ENCODE measurements at places on chromosomes 4 and X.
A peak's percentile ranks its signal among the peaks of the same experiment; 100 is the strongest.

GRCh38 chrX:20313899-20314298 lies 47.2 kb upstream of the RPS6KA3 start:
- DNase-seq = no peak

DNA sequence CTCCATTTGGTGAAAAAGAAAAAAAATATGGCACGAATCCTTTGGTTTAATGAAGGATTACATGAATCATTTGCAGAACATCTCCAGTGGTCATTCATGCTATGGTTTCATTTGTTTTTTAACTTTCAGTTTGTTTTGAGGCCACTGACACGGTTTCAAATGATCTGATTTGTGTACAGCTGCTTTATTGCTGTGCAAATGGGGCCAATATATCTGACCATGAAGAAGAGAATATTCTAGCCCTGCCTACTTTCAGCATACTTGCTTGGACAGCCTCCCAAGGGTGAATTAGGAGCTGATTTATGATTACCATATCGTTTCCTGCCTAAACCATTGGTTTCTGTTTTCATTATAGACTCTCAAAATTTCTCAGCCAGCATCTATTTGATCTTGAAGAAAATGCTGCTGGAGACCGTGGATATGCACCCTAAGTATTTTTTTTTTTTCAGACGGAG lies 30.7 kb downstream of the SPARCL1 start:
- no peak for DNase-seq

DNA sequence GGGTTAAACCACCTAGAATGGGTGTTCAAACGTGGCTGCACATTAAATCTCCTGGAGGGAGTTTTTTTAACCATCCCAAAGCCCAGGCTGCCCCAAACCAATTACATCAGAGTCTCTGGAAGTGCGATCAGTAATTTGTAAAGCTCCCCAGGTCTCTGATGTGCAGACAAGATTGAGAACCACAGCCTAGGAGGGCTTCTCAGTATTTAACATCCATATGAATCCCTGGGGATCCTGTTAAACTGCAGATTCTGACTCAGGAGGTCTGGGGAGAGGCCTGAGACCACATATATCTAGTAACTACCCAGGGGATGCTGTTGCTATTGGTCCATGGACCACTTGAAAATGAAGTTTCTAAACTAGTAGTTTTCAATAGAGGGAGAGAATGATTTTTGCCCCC lies 42.6 kb downstream of the SMPX start:
- DNase-seq = no peak

DNA sequence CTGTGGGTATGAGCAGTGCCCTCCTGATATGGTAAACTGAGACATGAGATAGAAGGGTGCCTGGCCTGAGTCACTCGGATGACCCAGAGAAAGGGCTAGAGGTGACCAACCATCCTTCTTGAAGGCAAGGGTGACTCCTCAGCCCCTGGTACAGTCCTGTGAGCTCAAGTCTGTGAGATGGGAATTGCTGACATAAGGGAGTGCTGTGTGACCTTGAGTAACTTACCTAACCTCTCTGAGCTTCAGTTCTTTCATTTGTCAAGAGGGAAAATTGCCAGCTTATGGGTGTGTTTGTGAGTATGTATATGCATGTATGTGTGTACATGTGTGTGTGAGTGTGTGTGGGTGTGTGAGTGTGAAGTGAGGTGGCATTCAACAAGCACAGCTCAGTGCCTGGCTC lies 210.4 kb upstream of the PSAPL1 start:
- no peak for DNase-seq

DNA sequence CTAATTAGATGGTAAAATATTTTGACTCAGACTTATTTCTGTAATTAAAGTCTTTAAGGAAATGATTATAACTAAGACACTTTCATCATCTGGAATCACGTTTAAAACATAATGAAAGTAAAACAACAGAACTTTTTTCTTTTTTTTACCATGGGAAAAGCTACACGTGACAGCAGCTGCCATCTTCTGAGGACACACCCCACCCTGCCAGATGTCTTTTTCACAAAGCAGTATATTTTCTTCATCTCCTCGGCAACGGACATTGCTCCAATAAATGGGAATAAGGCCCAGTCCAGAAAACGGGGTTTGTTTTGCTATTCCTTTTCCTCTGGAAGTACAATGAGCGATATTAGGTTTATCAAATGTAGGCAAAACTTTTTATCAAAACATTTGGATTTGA lies 17.5 kb downstream of the PRSS12 start:
- no peak for DNase-seq

DNA sequence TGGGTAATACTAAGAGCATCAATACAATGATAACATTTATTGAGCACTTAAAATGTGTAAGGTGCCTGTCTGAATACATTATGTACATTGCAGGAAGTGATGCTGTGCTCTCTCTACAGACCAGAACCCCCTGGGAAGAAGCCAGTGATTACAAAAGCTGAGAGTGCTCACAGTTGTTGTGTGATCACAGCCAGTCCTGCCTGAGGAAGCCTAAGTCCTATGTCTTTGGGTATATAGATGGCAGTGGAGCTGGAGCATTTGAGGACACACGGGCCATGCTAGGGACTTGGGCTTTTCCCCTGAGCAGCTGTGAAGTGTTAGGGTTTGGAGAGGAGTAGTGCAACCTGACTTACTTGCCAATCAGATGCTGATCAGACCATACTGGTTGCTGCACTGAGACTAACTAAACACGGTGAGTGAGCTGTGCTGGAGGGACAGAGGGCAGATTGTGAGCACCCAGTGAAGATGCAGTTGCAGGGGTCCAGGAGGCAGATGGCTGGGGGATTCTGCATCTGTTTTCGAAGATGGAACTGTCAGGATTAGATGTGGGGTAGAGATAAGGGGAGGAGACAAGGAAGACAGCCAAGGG lies 60.8 kb upstream of the TBC1D14 start:
- DNase-seq = no peak

DNA sequence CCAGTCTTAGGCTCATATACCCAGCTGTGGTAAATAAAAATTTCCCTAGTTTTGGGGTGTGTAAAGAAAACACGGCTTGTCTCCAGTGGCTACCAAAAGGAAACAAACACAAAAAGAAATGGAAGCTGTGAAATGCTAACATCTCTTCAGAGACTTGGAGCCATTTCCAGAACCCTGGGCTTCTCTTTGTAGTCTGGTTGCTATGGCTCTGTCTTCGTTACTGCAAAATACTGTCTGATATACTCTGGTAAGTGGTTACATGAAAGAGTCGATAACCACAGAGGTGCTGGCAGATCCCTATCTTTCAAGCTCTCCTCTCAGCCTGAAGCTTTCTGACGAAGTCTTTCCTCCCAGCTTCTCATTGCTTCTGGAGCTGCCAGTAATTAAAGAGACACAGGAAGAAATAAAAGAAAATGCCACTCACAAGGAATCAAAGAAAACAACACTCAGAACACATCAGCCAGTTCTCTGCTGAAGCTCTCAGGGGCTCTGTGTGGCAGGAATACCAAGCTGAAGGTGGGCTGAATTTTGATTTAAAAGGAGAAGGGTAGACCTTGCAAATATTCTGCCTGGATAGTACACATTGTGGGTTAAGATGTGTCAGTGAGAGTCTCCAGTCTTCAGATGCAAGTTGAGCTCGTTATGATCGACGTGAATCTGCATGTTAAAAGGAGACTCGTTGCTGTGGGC lies 107.6 kb upstream of the FAM9C start:
- peak; percentile 82 for DNase-seq

- no peak for DNase-seq
These were observed 3.7 kb upstream of the APLN start for GRCh38 chrX:129658429-129658828.

DNA sequence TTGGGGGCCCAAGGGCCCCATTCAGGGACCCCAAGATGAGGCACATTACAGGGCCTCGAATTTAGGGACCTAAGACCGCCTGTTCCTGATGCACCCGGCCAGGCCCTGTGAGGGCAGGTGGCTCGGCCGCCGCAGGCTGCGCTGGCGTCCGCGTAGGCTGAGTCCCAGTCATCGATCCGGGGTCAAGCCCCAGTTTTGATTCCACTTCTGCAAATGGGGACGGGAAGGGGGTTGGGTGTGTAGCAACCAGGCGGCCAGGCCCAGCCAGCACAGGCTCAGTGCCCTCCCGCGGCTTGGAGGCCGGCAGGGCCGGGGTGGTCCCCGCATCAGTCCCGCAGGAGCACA lies 327 bp downstream of the PNPLA4 start:
- no peak for DNase-seq

DNA sequence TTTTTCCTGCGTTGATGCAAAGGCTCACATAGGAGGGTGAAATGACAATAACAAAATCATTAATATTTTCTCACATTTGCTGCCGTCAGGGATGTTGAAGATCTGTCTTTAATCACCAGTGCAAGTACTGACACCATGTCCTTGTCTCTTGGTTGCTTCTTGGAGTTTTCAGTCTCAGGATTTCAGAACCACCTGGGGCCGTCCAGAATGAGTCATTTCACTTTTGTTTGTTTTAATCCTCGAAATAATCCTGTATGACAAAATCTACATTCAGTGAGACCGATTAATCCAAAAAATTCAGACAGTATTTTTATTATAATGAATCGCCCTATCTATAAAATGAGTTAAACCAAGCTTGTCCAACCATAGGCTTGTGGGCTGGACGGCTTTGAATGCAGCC lies 47.2 kb downstream of the NEIL3 start:
- DNase-seq = no peak

DNA sequence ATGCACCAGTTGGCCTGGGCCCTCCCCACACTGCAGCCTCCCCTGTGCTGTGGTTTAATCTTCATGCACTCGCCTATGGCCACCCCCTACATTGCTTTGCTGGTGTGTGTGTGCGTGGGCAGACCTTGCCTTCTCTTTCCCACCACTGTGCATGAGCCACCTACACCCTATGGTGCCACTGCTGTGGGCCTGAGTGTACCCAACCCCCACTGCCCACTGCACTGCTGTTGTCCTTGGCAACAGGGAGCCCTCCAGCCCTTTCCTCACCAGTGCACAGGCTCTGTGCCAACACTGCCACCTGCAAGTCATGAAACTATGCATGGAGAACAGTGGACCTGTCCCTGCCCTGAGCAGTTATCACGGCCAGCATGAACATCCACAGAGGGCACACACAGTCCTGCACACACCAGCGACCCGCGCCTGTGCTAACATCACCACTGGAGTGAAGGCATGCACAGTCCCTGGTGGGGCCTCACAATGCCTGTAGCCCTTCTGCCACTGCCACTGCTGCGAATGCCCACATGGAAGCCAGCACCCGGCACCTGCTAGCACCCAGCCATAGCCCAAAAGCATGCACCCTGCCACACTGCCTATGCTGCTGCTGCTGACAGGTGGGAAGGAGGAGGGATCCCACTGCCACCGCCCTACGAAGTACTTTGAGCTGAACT lies 237.8 kb upstream of the ARSJ start:
- DNase-seq = no peak

GRCh38 chr4:65668201-65669089 lies 1.8 kb downstream of the EPHA5 start:
- no peak for DNase-seq
